ENCODE measurements at places on chromosomes 3 and 15. TPM values are rescaled to one million over a fixed set of nuclear protein-coding genes. Genes with fewer than 3 reads are reported as not detected.

The PIK3R4 gene
- 26.2 TPM for total RNA-seq

The DZIP1L gene
- total RNA-seq: 0.46 TPM

The FAM81A gene
- total RNA-seq: not detected

The PRR20G gene
- not detected for total RNA-seq

The ACSBG1 gene
- 0.32 TPM for total RNA-seq

GRCh38 chr3:190371152-190371551 lies 16.8 kb upstream of the CLDN16 start:
- no peak for DNase-seq

- DNase-seq: no peak
These were observed 513 bp downstream of the CLASP2 start for GRCh38 chr3:33717616-33717865.

DNA sequence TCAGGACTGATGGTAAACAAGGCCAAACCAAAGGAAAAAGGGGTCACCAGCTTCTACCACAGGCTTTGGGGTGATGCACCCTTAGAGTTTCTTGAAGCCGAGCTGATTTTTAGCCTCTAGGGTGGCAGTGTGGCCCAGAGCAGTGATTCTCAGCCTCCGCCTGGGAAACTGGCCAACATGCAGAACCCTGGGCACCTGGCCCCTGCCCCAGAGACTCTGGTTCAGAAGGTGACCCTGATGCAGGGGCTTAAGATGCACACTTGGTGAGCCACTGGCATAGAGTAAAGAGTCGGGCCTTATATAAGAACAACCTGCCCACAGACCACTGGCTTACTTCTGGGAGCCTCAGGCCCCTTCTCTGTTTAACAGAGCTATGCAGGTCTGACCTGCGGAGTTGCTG lies 44.5 kb downstream of the SYNM start:
- no peak for DNase-seq

- DNase-seq: no peak
These were observed 143.4 kb downstream of the EEFSEC start for GRCh38 chr3:128296469-128297251.

DNA sequence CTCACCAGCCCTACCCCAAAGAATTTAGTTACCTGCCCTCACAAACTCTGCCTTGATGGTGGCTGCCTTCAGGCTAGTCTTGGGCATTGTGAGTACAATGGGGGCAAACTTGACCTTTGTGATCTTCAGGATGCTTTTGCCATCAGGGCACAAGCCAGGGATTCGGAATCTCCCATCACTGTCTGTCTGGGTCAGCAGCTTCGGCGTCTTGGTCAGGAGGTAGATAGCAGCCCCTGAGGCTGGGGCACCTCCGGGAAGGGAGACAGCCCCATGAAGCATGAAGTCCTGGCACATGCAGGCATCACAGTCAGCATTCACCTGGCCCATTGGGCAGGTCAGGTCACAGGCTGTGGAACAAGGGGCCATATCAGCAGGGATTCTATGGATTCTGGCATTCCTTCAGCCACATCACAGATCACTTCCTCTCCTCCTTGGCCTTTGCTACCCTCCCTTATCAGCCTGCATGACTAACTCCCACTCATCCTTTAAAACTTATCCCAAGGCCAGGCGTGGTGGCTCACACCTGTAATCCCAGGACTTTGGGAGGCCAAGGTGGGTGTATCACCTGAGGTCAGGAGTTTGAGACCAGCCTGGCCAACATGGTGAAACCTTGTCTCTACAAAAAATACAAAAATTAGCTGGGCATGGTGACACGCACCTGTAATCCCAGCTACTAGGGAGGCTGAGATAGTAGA lies 6.9 kb downstream of the CILP start:
- DNase-seq: no peak

- DNase-seq: no peak
These were observed 103.9 kb downstream of the TMEM266 start for GRCh38 chr15:76163457-76164295.

GRCh38 chr15:56984681-56985481 lies 66.4 kb downstream of the TCF12 start:
- no peak for DNase-seq

DNA sequence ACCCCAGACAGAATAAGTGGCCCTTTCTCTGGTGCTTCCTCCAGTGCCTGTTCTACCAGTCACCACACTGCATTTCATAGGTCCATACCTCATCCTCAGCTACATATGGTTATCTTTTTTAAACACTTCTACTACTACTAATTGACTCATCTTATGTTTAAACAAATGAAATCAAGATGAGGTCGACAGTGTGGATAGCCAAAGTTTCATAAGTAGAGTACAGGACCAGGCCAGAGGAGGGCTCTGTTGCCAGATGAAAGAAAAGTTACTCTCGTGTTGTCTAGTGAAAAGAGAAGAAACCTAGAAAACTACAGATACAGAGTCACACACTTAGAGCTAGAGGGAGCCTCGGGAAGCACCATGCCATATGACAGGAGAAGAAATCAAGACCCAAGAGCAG lies 296.1 kb downstream of the VPS13C start:
- DNase-seq: no peak

DNA sequence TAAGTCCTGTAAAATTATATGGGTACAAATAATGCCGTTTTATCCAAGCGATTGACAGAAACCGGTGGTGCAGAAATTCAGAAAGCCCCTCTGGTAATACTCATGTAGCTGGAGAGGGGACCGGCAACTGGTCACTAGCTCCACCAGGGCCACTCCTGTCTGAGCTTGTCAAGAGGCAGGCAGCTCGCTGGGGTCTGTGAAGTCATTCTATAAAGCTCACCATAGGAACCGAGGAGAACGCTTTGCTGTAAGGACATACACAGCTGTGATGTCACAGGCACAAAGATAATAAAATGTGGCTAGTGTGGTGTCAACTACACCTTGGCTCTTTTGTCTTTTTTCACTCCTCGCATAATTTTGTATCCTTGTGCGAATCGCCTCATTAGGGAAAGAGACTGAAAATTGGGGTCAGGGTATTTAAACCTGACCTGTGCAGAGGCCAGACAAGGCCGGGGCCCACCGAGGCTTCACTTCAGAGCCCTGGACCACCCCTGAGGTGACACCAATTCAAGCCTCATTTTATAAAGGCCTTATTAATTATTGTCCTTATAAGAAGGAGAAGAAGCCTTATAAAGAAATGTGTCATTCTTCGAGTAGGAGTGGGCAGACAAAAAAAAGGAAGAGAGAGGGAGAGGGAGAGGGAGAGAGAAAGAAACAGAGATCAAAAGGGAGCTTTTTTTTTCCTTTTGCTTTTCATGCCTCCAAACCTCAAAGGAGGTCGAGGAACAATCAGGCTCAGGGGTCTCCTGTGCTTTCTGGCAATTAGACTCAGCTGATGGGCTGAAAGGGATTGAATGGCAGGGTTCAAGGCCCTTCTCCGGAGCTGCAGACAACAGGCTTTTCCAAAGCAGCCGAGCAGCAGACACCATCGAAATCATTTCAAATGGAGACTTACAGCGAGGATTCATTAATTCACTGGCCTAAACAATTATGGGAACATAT lies 813.3 kb upstream of the ARRDC4 start:
- DNase-seq: no peak

DNA sequence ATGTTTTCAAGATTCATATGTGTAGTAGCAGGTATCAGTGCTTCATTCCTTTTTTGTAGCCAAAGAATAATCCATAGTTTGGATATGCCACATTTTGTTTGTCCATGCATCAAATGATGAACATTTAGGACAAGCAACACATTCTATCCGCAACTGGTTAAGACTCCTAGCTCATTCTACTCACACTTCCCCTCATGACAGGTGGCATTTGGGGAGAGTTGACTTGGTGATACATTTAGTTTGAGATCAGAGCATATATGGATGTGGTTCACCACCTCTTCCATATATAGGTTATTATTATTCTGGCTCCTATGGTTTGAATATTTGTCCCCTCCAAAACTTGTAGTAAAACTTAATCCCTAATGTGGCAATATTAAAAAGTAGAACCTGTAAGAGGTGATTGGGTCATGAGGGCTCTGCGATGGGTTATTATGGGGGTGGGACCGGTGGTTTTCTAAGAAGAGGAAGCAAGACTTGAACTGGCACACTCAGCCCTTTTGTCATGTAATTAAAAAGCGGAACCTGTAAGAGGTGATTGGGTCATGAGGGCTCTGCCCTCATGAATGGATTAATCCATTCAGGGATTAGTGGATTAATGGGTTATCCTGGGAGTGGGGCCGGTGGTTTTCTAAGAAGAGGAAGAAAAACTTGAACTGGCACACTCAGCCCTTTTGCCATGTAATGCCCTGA lies 75.3 kb upstream of the HRH1 start:
- no peak for DNase-seq

- DNase-seq: no peak
These were observed 47.0 kb upstream of the SYNM start for GRCh38 chr15:99057697-99058420.

DNA sequence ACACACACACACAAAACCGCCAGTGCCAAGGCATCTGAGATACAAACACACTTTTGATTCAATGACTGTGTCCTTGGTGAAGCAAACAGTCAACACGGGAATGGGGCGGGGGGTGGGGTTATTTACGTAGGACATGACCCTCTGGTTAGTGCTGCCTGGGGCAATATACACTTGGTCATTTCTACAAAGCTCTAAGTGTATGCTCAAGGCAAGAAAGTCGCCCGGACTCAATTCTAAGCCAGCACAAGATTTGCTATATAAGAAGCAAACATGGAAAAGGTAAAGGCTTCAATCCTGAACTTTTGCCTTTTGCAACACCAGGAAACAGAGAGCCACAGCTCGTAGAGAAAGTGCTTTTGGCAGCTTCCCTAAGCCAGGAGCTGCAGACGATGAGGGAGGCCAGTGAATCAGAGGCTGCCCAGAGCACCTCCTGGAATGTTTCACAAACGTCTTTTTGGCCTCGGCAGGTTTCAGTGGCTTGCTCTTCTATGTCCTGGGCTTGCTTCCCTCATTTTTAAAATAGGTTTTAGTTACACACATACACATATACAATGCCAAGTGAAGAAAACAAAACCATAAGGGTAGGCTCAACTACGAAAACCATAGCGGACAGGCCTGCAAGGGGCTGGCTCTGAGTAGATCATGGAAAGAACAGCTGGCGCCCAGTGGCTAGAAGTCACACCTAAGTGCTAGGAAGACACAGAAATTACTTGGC lies 73.6 kb downstream of the TM4SF4 start:
- DNase-seq: no peak

Data from activated T-cell treated with anti-CD3 and anti-CD28 coated beads, Interleukin-2, amount 50 U/mL, for 72 hours (primary cell).